ENCODE measurements at places on chromosomes 2 and 18. TPM values are rescaled to one million over a fixed set of nuclear protein-coding genes. Genes with fewer than 3 reads are reported as not detected.
A peak's percentile ranks its signal among the peaks of the same experiment; 100 is the strongest.

DNA sequence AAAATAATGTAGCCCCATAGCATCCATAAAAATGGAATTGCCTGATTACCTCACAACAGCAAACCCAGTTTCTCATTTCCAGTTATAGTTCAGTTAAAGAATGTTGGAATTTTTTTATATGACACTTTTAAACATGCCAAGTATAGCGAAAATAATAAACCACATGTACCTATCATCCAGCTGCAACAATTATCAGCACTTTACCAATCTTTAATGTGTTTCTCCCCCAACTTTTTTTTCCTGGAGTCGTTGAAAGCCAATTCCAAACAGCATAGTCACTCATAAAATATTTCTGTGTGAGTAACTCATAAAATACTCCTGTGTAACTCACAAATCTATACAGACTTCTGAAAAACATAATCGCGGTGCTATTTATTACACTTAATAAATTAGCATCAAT, 38.1 kb downstream of the SMAD4 start:
- DNase-seq: no peak

- peak; percentile 45 for DNase-seq
Observed at GRCh38 chr2:44358503-44358902, 2.8 kb downstream of the PREPL start.

GRCh38 chr18:48733643-48734253, 194.9 kb downstream of the CTIF start:
- peak; percentile 88 for DNase-seq

DNA sequence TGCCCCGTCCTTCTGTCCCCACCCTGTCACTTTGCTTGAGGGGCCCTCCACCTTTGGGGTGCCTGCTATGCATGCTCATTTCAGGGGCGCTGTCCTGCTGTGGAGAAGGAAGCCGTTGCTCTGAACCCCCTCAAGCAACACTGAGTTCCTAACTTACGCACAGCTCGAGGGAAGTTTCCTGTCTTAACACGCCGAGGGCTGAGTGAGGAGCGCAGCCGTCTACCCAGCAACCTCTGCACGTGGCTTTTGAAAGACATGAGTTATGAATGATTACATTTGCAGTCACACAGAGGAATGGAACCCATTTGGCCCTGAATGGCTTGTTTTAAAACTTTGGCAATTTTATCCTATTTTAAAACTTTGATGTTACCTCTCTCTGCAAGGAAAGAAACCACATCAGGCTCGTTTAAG, 14.0 kb downstream of the RAMP1 start:
- no peak for DNase-seq

- no peak for DNase-seq
Observed at GRCh38 chr18:45617284-45617683, 2.0 kb downstream of the SLC14A2 start.

GRCh38 chr18:76314496-76314895, 180.5 kb downstream of the ZNF516 start:
- no peak for DNase-seq

DNA sequence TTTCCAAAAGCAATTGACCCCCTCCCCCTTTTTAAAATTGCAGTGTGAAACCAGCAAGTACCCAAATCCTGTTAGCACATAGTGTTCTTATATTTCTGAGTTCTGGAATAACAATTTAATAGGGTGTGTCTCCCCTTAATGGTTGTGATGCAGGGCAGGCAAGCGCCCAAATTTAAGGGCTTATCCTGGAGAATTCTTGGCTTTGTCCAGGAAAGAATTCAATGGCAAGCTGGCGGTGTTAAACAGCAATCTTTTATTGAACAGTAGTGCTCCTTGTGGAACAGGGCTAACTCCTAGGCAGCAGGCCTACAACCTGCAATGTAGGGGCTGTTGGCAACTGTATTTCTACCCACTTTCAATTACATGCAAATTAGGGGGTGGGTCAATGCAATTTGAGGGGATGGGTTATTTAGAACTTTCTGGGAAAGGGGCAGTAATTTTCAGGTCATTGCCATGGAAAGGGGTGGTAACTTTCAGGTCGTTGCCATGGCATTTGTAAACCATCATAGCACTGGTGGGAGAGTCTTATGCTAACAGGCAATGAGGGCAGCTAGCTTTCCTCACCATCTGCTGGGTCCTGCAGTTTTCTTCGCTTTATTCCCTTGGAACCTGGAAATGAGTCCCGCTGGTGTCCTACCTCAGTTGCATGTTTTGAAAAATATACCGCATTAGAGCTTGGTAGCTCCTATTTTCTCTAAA, 149.0 kb upstream of the KCTD1 start:
- no peak for DNase-seq

DNA sequence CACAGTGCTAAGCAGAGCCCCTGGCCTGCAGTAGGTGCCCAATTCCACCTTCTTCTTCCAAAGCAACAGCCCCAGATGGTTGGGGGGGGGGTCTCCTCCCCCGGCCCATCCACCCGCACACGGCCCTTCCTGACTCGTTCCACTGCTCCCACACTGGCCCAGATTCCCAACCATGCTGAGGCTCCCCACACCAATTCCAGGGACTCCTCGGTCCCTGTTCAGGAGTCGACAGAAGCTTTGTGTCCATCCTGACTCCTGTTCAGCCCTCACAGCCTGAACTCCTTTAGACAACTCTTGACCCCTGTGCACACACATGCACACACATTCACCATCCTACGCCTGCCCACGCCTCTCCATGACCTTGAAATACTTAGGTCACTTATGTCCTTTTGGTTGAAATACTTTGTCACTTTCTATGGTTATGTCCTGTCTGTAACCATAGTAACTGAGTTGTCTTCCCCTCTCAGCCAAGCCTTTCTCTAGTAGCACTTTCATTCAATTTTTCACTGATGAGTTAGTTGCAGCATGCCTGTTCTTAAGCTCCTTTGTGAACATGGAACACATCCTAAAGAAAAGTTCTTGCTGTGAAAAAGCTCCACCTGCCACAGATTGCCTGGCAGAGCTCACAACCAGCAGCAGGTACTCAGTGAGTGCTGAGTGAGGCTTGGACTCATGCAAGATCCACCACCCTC, 225.8 kb downstream of the SEPTIN10 start:
- DNase-seq: no peak

DNA sequence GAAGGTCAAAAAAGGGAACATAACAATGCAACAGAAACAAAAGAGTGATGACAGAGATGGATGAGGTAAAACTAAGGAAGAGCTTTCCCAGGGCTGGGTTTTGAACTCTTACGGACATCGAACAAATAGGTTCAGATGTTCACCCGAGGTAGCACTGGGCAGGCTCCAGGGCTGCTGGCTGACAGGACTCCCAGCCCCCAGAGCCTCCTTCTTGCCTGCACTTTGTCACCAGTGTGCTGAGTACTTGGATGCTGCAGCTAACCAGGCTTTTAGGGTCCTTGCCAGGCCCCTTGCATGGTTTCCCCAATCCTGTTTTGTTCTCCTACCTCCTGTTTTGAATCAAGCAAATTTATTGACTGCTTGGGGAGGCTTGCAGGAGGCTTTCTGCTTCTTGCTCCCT, 322.9 kb downstream of the DYSF start:
- no peak for DNase-seq

- DNase-seq: no peak
Observed at GRCh38 chr2:26605999-26606846, 34.9 kb downstream of the CIB4 start.

GRCh38 chr2:122078451-122078850, 323.0 kb downstream of the TSN start:
- no peak for DNase-seq

DNA sequence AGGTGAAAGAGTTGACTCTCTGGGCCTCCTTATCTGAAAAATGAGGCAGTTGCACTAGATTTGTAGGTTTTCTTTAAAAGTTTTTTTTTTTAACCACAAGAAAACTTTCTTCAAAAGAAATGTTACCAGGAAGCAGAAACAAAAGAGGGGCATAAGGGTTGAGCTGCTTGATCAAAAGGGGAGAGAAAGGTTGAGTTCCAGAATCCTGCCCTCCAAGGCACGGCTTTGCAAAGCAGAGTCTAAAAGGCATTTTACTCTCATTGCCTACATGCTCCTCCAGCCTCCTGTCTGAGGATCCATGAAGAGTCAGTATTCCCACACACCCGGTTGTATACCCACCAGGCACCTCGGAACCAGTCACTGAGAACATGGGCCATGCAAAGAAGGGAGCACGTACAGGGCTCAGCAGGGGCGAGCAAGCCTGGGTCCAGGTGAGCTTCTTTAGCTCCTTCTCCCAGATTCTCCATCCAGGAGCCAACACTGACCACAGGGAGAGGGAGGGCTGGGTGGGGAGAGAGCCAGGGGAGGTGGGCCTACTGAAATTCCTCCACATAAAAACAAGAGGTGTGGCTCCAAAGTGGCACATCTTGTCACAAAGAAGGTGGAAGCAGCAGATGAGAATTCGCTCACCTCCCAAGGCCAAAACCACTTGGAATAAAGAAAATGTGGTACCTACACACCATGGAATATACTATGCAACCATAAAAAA, 116.0 kb upstream of the EPC2 start:
- no peak for DNase-seq

DNA sequence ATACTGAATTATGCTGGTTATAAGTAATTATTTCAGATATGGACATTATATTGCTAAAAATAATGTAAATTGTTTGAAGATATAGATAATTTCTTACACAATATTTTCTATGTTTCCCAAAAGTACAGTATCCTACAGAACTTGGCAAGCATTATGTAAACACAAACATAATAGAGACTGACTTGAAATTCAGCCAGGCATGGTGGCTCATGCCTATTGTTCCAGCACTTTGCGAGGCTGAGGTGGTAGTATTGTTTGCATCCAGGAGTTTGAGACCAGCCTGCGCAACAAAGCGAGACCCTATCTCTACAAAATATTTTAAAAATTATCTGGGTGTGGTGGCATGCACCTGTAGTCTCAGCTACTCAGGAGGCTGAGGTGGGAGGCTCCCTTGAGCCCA, 1300.5 kb upstream of the DDX18 start:
- DNase-seq: no peak

- no peak for DNase-seq
Observed at GRCh38 chr2:235168174-235168979, 216.6 kb downstream of the SH3BP4 start.

- DNase-seq: no peak
Observed at GRCh38 chr18:54149078-54149697, 75.3 kb downstream of the MBD2 start.

- DNase-seq: no peak
Observed at GRCh38 chr2:82314836-82315472, 2010.4 kb upstream of the LRRTM1 start.

- DNase-seq: no peak
Observed at GRCh38 chr2:24354957-24355356, 5.4 kb downstream of the ITSN2 start.

DNA sequence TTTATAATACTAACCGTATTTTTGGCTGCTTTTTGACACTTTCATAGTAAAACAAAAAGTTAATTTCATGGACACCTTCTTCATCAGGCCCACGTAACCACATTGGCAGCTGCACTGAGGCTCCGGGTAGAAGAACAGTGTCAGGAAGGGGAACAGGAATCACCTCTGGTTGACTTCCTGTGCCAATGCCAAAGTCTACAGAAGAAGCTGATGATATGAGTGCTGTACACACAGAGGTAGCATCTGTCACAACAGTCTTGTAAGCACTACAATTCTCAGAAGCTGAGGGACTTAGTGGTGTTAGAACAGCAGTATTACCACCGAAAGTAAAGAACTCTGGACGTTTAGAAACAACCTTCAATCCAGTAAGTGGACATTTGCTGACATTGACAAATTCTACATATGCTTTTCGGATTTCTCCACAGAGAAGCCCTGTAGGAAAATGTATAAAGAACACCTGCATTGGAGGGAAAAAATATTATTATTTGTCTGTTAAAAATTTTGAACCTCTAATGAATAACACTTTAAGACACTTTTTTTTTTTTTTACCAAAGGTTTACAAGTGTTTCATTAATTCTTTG, 85.3 kb downstream of the TRAPPC8 start:
- DNase-seq: no peak

- no peak for DNase-seq
Observed at GRCh38 chr2:235810846-235811245, 317.0 kb downstream of the AGAP1 start.

DNA sequence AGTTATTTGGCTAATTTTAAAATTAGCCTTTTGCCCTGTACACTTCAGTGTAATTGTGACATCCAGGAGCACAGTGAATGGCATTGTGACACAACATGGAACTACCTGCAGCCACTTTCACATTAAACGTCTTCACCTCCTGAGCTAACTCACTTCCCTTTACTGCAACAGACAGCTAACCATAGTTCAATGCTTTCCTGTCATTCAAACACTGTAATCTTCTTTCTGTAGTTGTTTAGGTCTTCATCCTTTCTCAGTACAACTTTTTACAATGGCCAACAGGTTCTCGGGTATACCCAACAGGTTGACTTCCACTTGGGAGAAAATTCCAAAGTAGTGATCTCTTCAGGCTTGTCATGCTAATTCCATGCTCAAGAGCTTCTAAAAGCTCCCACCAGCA, 8.6 kb upstream of the AGPS start:
- DNase-seq: no peak

DNA sequence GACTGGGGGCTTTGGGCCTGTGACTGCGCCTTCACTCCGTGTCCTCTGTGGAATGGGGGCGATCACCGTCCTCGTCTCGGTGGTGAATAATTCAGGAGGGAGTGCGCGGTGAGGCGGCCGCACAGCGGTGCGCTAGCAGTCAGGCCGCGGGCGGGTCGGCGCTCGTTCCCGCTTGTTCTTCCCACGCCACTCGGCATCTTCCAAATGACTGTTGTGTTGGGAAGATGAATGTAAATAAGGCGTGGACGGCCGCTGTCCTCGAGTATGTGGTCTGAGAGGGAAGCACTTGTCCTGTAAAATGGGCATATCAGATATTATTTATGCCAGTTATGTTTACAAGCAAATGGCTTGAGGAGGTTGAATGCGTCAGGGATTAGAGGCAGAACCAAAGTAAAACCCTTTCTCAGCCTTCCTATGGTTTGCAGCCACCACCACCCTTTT, 608 bp upstream of the VPS4B start:
- DNase-seq: no peak

GRCh38 chr2:190235101-190235500, 84.5 kb downstream of the HIBCH start:
- DNase-seq: no peak

DNA sequence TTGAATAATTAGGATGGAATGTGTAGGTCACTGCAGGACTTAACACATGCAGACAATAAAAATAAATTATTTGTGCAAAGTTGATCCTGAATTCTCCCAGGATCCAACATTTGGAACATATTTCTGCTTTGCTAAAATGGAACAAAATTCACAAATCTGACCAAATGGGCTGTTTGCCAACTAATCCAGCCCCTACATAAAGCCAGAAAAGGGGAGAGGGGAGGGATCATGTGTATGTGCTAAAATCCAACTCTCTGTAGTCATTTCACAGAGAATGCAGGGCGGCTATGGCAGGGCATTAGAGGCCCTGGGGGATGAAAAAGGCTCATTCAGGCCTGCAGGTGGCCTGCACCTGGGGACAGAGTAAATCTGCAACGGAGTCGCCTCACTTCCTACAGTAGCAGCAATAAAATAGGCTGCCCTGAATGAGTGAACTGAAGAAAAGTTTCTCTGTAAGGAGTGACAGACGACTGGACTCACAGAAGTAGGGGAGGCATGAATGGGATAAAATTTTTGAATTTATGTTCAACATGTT, 4.0 kb upstream of the ZFP36L2 start:
- no peak for DNase-seq

The C1GALT1C1L gene
- not detected for total RNA-seq

The ABI2 gene
- total RNA-seq: 54.2 TPM

The RTP5 gene
- total RNA-seq: not detected

The RBM43 gene
- 3.5 TPM for total RNA-seq

The ST8SIA3 gene
- total RNA-seq: not detected

The HK2 gene
- total RNA-seq: 11.3 TPM

The MYO7B gene
- total RNA-seq: 0.12 TPM

The RND3 gene
- 222 TPM for total RNA-seq
